GM12891 (cell line): ENCODE measurements at places on chromosomes 6 and 20.

DNA sequence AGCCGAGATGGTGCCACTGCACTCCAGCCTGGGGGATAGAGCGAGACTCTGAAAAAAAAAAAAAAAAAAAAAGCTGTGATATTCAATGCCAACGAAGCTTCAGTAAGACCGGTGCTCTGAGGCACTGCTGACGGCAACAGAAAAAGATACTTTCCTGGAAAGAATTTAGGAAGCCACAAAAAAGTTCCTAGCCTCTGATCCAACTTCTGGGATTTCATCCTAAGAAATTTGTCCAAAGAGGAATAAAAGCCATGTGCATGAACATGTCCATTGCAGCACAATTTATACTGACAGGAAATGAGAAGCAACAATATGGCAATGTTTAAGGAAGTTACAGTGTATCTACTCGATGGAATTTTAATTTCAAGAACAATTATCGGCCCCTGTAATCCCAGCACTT lies 24.5 kb upstream of the CARMIL1 start:
- no peak for DNase-seq

DNA sequence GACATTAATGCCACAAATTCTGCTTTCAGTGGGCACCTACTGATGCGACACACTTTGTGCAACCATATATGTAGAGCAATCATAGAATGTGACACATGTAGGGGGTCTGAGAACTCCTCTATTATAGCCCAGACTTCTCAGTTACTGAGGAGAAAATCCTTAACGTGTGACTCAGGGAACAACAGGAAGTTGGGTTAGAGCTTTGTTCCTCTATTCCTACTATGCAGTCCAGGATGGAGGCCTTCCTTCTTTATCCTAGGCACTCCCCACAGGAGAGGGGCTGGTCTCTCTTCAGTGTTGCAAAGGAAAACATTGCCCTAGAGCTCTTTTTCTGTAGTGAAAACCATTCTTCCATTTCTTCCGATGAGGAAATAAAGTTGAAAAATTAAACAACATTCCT lies 39.6 kb upstream of the RCAN2 start:
- no peak for DNase-seq

- no peak for DNase-seq
Observed at GRCh38 chr6:163152701-163153100, 261.8 kb upstream of the QKI start.

DNA sequence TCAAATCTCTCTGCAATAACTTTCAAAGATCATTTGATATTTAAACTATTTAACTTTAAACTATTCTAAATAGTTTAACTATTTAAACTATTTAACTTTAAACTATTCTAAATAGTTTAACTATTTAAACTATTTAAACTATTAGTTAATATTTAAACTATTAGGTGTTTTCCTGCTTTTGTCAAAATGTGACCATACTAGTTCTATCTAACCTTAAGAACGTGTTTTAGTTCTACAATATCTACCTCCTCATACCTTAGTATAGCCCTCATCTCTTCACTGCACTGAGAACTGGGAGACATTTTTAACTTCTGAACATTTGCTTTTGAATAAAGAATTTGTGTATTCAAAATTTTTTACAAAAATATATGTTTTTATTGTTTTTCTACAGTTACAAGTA lies 429.1 kb downstream of the ADGRB3 start:
- no peak for DNase-seq

- no peak for DNase-seq
Observed at GRCh38 chr20:62458275-62459251, 17.2 kb downstream of the GATA5 start.

GRCh38 chr20:18267815-18268214 lies 20.5 kb upstream of the ZNF133 start:
- no peak for DNase-seq

GRCh38 chr6:154591234-154591633 lies 80.7 kb upstream of the CNKSR3 start:
- no peak for DNase-seq

- DNase-seq: peak; percentile 78
Observed at GRCh38 chr6:1554476-1555310, 55.0 kb upstream of the FOXC1 start.

DNA sequence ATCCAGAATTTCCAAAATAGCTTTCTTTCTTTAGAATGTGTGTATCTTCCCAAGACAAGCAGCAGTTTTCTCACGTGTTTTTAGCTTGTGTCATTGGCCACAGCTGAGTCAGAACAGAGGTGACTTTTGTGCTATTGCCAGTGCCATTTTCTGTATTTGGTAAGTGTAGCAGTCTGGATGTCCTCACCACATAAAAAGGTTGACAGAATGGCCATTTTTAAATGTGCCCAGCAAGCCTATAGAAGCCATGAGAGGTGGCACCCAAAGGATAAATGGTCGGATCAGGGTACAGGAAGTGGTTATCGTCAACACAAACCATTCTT lies 269.5 kb upstream of the HSF2 start:
- no peak for DNase-seq

DNA sequence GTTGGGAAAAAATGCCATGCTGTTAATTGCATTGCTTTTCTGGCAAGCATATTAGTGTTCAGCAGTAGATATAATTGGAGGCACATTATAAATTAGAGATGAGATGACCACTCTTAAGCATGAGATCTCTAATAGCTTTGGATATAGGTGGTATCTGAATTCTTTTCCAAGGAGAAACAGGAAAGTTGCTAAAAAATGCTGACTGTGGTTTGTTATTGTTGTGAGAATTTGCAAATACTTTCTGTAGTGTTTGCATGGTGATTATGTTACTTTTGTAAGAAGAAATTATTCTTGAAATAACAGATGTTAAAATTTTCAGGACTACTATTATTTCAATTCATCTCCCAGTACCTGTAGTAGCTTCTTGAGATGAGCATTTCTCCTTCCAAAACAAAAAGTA lies 225.2 kb downstream of the TBC1D7 start:
- no peak for DNase-seq

DNA sequence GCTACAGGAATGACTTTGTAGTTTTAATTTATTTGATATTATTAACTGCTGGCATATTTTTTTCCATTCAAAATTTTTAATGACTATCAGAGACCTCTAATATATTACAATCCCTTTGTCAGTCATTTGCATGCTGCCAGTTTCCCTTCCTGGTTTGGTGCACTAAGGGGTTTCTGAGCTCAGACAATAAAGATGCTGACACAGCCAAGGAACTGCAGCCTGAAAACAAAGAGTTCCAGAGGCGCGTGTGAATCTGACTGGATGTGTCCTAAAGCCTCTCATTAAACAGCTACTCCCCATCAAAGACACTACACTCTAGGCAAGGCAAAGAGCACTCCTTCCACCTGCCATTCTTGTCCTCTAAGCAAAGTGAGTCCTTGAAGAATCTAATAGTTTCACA lies 116.8 kb upstream of the DST start:
- no peak for DNase-seq

DNA sequence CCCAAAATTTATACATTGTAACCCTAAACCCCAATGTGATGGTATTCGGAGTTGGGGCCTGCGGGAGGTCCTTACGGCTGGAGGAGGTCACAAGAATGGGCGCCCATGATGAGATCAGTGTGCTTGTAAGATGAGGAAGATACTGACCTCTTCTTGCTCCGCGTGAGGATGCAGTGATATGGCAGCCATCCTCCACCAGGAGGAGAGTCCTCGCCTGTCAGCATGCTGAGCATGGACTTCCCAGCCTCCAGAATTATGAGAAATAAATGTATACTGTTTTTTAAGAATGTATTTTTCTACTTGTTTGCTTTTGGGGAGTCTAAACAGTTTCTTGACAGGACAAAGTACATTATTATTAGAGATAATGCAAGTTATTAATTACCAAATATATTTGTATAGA lies 8.7 kb upstream of the SYNDIG1 start:
- DNase-seq: no peak

GRCh38 chr20:9241232-9241692 lies 172.4 kb downstream of the PLCB4 start:
- DNase-seq: no peak

- DNase-seq: no peak
Observed at GRCh38 chr6:14983599-14984518, 262.0 kb upstream of the JARID2 start.

- DNase-seq: no peak
Observed at GRCh38 chr6:154234019-154234772, 122.4 kb downstream of the IPCEF1 start.

- no peak for DNase-seq
Observed at GRCh38 chr6:34736823-34737222, 20.5 kb upstream of the SNRPC start.

- DNase-seq: no peak
Observed at GRCh38 chr6:40440053-40440452, 147.1 kb downstream of the LRFN2 start.

DNA sequence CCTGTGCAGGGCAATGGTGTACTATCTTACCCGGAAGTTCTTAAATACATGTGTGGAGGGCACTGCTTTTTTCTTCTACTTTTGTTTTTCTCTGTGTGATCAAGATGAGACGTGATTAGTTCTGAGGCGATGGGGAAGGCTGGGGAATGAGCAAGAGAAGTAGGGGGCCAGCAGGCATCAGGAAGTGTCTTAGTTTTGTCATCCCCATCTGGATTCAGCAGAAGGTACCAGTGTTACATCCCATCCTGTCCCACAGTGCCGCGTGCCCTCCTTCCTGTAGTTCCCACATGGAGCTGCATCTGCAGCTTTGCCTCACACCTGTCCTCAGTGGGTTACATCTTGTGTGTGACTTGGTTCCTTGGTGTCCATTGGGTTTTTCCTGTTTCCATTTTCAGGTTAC lies 86.9 kb downstream of the FNDC1 start:
- no peak for DNase-seq

GRCh38 chr6:135146162-135146934 lies 34.8 kb upstream of the MYB start:
- DNase-seq: no peak

DNA sequence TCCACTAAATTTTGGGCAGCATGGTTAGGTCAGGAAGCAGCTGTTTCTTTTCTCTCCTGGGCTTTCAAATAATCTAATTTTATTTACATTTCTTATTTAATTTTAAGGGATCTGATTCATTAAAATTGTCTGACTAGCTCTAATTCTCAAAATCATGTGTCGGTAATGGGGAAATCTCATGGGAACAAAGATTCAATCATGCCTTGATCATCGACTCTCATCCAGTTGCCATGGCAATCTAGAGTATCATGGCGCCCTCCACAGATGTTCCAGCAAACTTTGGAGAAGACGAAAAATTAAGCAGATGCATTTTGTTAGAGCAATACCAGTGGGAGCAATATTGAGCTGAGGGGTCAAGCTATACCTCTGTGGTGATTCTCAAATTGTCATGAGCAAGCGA lies 358.0 kb upstream of the CDH4 start:
- DNase-seq: no peak

DNA sequence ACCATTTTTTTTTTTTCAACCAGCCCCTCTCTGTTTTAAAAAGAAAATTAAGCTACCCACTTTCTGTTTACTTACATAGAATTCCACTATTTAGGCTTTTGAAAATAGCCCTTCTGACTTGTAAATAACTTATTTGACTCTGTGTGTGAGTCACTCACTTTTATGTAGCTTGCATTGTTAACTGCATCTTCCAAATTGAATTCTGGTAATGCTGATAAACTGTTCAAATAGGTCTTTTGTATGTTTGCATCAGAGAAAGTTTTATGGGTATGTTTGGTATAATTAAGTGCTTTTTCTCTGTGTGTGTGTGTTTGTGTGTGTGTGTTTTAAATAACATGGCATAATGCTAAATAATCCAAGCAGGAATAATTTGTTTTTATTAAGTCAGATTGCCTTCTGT lies 360.1 kb downstream of the PLCB1 start:
- DNase-seq: no peak

- DNase-seq: no peak
Observed at GRCh38 chr6:74065705-74066104, 369.7 kb downstream of the CD109 start.

DNA sequence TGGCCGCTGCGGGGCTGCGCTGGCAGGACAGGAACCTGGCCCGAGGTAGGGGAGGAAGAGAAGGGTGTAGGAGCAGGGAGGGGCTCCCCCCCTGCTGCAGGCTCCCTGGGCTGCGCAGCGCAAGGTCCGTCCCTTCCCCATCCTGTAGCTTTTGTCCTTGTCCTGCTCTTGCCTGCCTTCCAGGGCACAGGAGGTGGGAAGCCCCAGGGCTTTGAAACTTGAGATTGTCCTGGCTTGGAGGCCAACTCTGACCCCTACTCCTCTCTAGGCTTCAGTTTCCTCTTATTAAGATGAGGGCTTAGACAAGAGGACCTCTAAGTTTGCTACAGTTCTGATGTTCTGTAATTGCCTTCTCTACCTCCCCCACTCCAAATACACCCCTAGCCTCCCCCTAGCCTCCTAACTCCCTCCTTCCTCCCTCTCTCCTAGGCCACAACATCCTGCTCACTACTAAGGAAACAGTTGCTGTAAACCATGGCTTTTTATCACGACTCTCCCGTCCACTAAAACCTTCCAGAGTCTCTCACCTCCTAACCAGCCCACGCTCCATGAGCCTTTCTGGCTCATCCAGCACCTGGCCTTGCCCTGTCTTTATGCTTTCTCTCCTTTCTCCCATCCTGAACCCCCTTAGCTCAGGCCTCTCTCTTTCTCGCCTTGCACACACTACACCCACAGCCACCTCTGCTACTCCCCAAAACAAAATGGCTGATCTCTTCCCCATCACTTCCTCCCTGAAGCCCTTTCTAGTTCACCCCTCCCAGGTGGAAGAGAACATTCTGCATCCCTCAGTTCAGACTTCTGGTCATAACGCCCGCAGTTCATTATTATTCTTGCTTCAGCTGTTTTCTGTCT lies 10.2 kb downstream of the UNC5CL start:
- DNase-seq: no peak

- DNase-seq: no peak
Observed at GRCh38 chr6:161066511-161066910, 74.9 kb downstream of the MAP3K4 start.

DNA sequence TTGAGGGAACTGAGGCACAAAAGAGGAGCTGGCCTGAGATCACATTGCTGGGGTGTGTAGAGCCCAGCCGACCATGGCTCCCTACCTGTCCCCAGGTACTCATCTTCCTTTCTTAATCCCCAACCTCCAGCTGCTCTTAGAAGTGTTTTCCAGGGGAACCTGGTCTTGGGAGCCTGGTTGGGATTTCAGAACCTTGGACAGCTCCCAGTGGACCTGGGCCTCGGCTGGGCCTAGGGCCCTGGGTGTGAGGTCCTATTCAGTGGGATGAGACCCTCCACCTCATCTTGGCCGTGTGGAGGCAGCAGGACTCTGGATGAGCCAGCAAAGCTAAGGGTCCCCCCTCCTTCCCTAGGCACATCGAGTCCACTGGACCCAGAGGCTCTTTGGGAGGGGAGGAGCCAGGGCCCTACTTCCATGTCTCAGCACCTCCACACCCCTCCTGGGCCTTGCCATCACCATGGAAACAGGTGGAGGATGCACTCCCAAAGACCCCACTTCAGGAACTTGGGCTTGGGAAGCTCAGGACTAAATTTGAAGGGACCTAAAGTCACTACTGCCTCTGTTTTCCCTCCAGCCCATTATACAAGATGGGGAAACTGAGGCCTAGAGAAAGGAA lies 38.5 kb downstream of the DLGAP4 start:
- no peak for DNase-seq

DNA sequence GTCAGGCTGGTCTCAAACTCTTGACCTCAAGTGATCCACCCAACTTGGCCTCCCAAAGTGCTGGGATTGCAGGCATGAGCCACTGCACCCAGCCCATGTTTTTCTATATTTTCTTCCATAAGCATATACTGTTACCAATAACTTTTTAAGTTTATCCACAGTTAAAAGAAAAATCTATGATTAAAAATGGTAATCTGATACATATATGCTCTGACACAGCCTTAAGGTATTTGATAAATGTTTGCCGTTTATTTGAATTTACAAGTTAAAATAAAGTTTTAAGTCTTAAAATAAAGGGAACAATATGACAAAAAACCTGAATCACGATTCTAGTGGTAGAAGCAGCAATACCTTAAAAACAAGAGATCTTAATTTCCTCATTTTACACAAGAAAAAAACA lies 5.2 kb downstream of the STK38 start:
- DNase-seq: no peak
